NCI-H345 (cell line): ENCODE measurements at places on chromosomes 3 and 15.

DNA sequence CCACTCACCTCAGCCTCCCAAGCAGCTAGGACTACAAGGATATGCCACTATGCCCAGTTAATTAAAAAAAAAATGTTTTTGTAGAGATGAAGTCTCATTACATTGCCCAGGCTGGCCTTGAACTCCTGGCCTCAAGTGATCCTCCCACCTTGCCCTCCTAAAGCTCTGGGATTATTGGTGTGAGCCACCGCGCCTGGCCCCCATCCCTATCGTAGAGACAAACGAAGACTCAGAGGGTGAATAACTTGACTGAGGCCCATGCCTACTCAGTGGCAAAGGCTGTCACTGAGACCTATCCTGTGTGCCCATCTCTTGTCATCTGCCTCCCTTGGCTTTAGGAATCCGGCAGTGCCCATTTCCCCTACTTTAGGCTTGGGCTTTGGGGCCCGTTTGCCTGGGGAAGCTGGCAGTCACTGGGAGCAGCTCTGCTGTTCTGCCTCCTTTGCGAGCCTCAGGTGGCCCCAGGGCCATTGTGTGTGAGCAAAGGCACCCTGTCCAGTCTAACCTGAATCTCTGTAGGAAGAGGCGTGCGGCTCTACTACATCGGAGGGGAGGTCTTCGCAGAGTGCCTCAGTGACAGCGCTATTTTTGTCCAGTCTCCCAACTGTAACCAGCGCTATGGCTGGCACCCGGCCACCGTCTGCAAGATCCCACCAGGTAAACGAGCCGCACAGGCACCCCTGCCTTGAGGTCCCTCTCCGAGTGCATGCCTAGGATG is 70.1 kb downstream of the AAGAB start:
- DNase-seq, result no peak

DNA sequence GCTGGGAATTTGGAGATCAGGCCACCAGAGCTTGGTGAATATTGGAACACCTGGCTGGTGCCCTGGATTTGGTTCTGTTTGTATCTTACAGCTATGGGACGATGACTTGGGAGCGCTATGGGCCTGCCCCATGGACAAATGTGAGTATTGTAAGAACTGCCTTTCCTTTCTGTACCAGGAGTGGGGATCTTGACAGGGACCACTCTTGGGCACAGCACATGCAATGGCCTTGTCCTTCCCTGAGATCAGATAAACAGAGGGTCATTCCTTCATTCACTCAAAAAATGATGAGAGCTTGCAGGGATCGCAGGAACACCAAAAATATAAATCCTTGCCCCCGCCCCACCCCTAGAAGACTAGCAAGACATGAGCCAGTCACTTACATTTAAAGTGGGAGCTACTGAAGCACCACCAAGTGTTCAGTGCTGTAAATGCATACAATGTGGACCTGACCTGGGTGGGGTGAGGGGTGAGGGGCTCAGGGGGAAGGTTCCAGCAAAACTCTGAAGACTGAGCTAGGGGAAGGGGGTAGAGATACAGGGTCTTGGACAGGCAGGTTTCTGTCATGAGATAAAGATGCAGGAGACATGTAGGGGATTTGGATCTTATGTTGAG is 2.7 kb upstream of the CRELD1 start:
- no peak for DNase-seq

GRCh38 chr15:64580696-64581407 is 120.5 kb downstream of the ZNF609 start:
- DNase-seq, result no peak

GRCh38 chr15:76346669-76347481 is 10.3 kb downstream of the ISL2 start:
- DNase-seq, result no peak
